Tibial artery (tissue), 4 donors: ENCODE measurements at places on chromosomes 5 and 9.

DNA sequence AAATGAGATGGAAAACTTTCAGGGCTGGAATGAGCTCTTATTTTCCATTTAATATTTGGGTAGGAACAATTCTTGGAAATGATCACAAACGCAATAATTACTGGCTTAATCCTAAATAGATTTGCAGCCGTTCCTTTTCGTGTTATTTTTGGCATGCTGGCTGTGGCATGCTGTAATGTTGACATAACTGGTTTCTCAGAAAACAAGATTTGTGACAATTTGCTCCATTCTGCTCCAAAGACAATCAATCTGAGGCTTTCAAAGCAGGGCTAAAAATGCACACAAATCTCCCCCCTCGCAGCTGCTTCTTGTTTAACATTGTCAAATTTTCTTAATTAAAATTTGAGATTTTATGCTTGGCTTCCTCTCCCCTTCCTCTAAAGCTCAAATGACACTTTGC is 151.2 kb downstream of the TTC39B start:
- DNase-seq: peak; percentile 81

DNA sequence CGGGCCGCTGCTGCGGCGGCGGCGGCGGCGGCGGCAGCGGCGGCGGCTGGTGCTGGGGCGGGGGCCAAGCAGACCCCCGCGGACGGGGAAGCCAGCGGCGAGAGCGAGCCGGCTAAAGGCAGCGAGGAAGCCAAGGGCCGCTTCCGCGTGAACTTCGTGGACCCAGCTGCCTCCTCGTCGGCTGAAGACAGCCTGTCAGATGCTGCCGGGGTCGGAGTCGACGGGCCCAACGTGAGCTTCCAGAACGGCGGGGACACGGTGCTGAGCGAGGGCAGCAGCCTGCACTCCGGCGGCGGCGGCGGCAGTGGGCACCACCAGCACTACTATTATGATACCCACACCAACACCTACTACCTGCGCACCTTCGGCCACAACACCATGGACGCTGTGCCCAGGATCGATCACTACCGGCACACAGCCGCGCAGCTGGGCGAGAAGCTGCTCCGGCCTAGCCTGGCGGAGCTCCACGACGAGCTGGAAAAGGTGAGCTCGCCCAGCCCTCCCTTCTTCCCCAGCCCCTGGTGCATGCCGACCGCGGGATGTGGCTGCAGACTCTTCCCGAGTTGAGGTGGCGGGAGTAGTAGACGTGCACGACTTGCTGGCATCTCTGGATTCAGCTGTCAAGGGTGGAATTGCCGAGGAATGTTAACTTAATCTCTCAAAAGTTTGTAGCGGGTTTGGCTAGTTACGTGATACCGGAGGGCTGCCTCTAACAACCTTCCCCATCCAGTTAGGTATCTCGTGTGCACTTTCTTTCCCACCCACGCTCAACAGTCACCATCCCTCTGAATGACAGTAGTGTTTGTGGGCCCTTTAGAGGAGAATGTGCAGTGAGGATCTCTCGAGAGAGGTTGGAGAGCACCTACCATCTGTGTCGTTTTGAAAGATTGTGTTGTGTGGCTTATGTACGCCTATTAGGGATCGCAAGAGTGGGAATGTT is 932 bp downstream of the SLC12A2 start:
- peak; percentile 22 for DNase-seq

DNA sequence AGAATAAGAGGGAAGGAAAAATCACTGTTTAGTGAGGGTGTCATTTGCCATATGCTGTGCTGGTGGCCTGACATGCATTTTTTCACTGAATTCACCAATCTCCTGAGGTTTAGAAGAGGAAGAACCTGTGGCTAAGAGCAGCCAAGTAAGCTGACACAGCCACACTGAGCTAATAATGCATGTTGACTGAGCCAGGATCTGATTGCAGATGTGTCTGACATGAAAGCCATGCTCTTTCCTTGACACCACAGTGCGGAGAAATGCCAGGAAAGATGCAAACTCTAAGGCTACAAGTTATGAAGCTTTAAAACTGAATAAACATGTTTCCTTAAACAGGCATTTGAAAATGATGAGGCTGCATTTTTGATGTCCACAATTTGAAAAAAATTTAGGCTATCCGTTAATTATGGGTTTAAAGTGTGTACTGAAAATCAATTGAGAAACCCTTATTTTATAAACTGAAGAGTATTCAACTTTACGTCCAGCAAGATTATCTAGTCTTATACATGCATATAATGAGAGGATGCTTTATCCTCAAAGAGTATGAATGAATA is 208.6 kb downstream of the FBN2 start:
- no peak for DNase-seq

- DNase-seq: no peak
Observed at GRCh38 chr9:128148509-128149000, 698 bp upstream of the LCN2 start.

DNA sequence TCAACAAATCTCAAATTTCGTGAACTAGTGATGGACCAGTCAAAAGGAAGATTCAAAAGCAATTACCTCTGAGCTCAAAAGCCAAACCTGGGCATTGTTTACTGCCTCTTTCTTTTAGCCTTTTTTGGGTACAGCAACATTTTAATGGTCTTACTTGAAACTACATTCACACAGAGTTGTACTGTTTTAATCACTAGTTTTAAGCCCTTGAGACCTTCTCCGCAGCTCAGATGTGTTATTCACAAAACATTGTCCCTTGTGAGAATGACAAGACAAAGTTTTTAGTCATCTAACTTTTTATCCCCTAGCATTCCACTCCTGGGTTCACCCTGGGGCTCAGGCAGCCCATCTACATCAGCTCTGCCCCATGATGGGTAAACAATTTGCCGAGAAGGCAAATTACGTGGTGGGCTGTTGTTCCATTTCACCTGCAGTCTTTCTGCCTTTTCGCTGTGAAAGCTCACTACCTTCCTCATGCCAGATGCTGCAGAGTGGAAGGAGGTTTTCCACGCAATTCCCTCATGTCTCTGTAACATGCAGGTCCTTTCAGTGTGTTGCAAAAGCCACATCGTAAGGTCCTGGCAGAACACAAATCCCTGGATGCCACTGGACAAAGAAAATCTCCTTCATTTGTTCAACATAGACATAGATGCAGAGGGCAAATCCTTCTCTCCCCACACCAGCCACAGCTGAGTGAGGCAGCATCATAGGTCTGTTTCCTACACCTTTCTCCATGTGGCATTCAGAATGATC is 175.7 kb downstream of the EBF1 start:
- no peak for DNase-seq

GRCh38 chr5:102924963-102925362 is 169.9 kb downstream of the PAM start:
- no peak for DNase-seq

DNA sequence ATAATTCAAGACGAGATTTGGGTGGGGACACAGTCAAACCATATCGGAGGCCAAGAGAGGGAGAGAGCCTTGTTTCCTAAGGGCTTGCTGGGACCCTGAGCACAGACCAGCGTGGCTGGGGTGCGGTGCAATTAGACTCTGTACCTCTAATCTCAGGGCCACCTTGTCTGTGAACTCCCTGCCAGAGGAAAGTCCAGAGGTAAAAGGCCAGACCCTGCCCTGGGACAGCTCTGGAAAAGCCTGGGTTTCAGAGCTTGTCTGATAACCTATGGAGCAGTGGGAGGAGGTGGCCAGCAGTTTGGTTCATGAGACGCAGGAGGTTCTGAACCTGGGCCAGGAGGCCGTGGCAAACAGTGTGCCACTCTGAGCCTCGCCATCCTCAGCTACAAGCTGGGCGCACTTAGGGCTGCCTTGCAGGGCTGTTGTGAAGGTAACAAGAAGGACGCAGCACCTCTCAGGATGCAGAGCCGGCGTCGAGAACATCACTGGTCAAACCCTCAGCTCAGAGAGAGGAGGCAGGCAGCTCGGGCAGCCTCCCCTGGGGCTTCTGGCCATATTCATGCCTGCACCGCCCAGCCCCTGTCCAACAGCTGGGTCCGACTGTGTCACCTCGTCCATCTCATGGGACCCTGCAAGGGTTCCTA is 4.8 kb upstream of the DOLPP1 start:
- no peak for DNase-seq

DNA sequence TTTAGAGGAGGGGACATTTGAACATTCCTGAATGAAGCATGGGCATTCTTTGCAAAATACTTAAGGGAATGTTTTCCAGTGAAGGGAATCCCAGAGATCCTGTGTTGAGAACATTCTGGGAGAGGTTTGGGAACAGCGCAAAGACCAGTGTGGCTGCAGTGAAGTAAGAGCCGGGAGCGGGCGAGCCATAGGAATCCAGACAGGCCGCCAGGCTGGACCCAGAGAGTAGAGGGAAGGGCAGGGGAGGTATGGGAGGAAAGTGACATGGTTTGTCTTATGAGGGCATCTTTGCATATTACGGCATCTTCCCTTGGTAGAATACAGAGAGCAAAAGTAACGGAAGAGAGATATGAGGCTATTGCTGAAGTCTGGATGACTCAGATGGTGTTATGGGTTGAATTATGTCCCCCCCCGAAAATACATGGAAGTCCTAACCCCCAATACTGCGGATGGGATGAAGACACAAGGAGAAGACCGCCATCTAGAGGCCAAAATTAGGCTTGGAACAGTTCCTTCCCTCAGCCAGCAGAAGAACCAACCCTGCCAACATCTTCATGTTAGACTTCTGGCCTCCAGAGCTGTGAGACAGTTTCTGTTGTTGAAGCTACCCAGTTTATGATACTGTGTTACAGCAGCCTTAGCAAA is 268.2 kb downstream of the MAST4 start:
- no peak for DNase-seq
